Nucleus accumbens (tissue), 56 donors: ENCODE measurements at places on chromosomes 5 and 9.

- DNase-seq, result no peak
Measured at GRCh38 chr9:91899219-91899563, 50.8 kb downstream of the ROR2 start.

GRCh38 chr9:20028849-20029231 is 240.0 kb upstream of the SLC24A2 start:
- DNase-seq, result no peak

GRCh38 chr9:35753466-35753865 is 610 bp downstream of the MSMP start:
- no peak for DNase-seq

GRCh38 chr5:179608131-179608581 is 15.3 kb downstream of the HNRNPH1 start:
- no peak for DNase-seq

- DNase-seq, result no peak
Measured at GRCh38 chr9:68844157-68844556, 139.1 kb downstream of the PIP5K1B start.

DNA sequence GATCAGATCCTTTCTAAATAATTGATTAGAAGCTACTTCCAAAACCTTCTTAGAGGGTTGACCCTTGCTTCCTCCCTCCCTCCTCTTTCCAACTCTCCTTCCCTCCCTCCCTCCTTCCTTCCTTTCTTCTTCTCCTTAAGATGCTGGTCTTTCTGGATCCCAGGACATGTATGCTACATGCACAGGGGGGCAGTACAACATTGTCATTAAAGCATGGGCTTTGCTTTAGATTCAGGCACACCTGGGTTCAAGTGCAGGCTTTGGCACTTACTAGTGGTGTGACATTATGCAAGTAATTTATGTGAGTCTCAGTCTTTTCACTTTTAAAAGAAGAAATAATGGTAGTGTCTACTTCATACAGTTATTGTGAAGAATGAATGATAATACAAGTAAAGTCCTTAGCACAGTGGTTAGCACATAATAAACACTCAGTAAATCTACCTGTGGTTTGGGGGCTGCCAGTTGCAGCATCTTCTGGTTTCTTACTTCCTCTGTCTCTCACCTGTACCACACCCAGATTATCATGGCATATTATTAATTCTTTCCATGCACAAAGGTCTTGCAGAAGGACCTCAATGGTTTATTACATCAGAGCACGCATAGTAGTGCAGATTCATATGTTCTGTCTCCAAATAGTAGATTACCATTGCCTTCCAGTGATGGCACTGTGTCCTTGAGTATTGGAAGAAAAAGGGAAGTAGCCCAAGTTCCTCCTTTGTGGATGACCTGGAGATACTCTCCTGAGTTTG is 154.1 kb downstream of the ARHGAP26 start:
- DNase-seq, result no peak

- no peak for DNase-seq
Measured at GRCh38 chr5:147482706-147483180, 27.1 kb downstream of the DPYSL3 start.

DNA sequence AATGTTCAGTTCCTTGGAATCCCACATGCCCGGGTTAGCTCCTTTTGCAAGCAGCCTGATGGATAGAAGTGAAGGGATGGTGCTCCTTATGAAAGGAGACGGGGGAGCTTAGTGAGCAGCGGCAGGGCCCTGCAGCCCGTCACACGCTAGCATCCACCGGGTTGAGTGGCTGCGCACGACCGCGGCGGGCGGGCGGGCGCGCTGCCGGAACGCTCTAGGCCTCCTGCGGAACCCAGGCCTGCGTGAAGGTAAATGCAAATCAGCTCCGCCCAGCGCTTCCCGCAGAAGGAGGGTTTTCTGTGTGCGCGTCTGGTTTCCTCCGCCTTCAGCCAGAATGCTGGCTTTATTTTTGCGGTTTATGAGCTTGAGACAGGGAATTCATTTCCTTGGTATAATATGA is 19.8 kb downstream of the IL12B start:
- DNase-seq, result no peak

DNA sequence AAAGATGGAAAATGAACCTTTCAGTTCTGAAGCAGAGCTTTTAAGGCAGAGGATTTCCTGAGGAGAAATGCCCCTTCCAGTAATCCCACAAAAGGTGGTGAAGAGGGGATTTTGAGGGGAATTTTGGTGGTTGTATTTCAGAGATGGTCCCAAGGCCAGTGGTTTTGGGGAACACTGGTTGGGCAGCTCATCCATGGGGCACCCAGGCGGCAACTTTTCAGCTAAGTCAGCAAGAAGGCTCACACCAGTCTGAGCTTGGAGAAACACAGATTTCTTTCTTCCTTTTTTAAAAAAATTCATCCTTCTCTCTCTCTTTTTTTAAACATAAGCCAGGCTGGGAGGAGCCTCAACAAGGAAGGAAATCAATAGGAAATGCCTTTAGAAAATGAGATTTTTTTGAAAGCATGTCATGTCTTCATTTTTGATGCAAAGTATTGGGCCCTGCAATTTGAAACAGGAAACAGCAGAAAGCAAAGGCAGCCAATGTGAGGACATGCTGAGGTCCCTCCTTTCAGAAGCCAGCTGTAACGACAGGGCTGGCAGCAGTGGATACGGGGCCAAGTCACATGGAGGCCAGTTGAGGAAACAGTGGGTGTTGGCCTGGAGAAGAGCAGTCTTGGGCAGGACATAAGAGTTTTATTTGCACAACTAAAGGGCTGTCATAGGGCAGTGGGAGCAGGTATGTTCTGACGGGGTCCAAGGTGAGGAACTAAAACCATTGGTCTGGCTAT is 155.3 kb upstream of the KLF4 start:
- no peak for DNase-seq

- no peak for DNase-seq
Measured at GRCh38 chr5:31962351-31962751, 211.8 kb downstream of the GOLPH3 start.

- no peak for DNase-seq
Measured at GRCh38 chr5:40191150-40191549, 488.6 kb upstream of the PTGER4 start.

GRCh38 chr9:36717276-36717675 is 144.6 kb downstream of the MELK start:
- no peak for DNase-seq

GRCh38 chr5:40717281-40717680 is 37.6 kb downstream of the PTGER4 start:
- DNase-seq, result no peak

DNA sequence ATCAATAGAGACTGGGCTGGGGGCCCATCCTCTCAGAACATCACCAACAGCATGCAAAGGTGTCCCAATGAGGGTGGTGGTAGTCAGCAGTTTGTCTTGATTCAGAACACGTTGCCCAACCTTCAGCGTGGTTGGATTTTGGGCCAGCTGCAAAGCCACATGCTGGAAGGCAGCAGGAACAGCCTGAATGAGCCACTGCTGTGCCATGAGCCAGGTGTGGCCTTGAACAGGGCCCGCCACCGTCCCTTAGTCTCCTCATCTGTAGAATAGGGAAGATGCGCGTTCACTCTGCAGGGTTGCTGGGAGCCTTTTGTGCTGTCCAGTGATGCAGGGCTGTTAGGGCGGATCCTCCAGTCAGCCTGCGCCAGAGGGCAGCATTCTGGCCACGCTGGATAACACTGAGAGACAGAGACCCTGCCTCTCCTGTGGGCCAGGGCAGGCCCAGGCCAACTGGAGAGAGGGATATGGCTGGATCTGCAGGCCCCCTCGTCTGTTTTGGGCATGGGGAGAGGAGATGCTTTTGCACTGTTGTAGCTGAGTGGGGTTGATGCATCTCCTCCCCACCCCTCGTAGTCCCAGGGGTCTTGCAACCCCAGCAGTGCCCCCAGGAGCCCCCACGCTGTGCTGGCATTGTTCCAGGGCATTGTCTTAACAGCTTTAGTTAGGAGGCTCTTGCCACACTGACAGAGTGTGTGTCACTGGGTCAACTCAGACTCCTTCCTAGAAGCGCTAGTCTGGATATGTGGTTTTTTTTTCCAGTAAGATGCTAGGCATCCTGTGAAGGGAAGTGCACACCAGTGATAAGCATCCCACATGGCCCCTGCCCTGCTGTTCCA is 42.1 kb downstream of the SLC46A2 start:
- DNase-seq, result no peak

DNA sequence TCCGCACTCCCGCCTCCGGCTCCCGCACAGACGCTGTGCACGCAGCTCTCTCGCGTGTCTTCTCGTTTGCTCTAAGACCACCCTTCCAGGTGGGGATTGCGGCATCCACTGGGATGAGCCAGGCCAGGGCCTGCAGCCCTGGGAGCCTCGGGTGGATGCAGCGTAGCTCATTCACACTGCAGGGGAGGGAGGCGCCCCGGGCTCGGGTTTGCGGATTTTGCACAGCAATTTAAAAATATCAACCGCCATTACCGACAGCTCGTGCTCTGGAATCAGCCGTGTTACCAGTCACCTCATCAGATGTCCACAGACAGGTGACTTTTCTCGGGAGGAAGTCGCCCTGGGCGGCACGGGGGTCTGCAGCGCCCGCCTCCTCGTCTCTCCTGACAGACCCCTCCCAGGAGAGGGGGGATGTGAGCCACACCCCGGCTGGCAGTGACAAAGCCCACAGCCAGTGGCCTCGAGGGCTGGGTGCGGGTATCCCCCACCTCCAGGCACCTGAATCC is 20.8 kb upstream of the SLC6A3 start:
- no peak for DNase-seq

GRCh38 chr5:180464603-180464970 is 29.6 kb upstream of the CNOT6 start:
- no peak for DNase-seq

- no peak for DNase-seq
Measured at GRCh38 chr5:112880219-112880964, 19.3 kb downstream of the SRP19 start.

DNA sequence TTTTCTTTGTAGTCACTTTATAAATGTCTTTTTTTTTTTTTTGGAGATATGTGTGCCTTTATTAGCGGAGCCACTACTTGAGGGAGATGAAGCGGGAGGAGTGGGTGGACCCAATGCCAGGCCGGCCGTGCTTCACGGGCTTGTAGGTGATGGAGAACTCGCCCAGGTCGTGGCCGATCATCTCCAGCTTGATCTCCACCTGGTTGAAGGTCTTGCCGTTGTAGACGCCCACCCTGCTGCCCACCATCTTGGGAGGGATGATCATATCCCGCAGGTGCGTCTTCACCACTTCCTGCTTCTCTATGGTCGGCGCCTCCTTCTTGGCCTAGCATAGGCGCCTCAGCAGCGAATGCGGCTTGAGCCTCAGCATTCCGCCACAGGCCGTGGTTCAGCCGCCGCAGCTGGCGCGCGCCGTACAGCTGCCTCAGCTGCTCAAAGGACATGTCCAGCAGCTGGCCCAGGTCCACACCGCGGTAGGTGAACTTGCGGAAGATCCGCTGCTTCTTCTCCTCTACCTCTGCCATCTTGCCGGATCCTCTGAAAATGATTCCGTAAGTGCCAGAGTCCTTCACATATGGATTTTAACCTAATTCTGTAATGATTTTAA is 1095.6 kb downstream of the MAT2B start:
- DNase-seq, result no peak

DNA sequence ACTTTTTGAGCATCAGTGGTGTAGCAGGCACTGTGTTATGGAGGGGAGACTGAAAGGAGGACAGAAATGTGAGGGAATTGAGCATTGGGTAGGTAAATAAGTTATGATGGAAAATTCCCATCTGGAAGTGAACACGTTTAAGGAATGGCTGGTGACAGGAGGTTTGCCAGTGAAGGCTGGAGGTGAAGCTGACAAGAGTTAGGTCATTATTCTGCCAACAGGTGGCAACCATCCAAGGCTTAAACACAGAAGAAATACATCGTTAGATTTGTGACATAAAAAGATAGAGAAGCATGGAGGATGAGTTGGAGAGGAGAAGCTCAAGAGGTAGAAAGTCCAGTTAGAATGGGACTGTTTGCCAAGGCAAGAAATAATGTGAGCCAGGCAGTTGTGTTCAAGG is 455.3 kb upstream of the SGCD start:
- no peak for DNase-seq

- DNase-seq, result peak; percentile 88
Measured at GRCh38 chr5:177447611-177448243, 1.1 kb downstream of the PRR7 start.

DNA sequence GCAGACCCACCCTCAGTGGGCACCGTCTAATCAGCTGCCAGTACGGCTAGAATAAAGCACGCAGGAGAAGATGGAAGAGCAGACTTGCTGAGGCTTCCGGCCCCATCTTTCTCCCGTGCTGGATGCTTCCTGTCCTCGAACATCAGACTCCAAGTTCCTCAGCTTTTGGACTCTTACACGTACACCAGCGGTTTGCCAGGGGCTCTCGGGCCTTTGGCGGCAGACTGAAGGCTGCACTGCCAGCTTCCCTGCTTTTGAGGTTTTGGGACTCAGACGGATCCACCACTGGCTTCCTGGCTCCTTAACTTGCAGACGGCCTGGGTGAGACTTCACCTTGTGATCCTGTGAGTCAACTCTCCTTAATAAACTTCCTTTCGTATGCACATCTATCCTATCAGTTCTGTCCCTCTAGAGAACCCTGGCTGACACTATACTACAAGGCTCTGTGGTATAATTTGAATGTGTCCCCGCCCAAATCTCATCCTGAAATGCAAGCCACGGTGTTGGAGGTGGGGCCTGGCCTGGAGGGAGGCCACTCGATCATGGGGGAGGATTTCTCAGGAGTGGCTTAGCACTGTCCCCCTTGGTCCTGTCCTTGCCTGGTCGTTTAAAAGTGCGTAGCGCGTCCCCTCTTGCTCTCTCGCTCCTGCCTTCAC is 31.1 kb upstream of the NRARP start:
- DNase-seq, result no peak

DNA sequence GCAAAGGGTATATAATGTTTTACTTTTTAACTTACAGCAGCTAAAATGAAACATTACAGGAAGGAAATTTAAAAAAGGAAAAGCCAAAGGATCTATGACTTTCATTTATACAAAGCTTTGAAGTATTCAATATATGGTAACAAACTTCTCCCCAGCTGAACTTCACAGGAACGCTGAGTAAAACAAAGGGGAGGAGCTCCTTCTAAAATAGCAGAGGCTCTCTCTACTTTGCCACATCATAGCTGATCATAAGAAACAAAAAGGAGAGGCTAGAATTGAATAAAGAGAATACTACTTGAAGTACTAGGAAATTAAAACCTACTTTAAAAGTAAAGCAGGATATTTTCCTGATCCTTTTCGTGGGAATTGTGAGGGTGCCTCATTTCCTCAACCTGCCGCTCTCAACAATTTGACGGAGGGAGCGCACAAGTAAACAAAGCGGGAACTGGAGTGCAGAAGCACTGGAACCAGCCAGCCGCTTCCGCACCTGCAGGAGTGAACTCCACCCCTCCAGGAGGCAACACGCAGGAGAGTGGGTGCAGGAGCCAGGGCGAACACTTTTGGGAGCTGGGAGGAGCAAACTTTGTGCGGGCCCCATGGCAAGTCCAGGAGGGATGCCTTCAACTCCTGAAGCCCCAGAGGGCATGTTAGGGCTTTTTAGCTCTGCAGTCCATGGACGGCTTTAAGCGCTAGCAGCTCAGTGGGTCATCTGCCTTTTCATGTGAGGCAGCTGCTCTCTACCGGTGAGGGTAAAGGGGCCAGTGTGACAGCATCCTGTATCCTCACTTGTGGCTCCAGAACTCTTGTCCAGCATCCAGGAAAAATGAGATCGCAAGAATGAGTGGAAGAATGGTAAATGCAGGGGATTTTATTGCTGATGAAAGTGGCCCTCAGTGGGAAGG is 757.4 kb downstream of the PTPRD start:
- no peak for DNase-seq
